ENCODE measurements at places on chromosomes 6 and 20.

DNA sequence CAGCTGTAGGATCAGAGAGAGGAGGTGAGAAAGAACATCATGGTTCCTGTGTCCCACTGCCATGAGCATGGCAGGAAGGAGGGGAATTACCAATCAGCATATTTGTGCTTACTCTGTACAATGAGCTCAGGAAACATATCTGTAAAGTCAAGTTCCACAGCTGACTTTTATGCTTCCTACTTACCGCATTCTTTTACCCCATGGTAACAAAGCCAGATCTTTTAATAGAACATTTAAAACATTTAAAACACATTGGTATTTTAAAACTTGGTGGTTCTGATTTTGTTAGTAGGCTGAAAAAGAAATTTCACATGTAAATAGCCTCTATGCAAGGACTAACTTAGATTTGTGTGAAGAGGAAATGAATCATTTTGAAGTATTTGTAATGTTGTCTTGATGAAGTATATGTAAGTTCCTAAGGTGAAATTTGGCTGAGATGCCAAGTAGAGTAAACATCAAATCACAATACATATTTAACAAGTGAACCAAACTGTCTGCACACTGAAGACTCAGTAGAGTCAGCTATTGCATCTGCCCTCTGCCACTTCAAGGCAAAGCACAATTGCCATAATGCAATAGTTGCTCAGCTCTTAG, 114.7 kb downstream of the GJA10 start:
- DNase-seq = no peak

- DNase-seq = no peak
Observed at GRCh38 chr6:164507206-164507940, 802.0 kb downstream of the C6orf118 start.

DNA sequence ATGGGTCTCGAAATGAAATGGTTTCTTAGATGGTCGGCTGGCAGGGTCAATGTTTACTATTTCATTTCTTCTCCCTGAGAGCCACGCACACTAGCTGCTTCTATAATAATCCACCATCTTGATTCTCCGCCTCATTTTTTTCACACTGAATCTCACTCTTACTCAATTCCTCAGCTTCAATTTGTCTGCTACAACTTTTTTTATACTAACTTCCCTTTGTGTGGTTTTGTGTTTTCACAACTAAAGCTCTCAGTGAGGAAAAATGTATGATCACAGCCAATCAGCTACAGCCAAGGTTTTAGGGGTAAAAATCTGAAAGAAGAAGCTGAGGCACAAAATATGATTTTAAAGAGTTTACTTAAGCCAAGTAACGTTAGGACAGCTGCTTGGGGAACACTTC, 1309.4 kb downstream of the EPHA7 start:
- DNase-seq = peak; percentile 48

- DNase-seq = no peak
Observed at GRCh38 chr20:43516251-43516824, 8.8 kb downstream of the L3MBTL1 start.

GRCh38 chr6:32074996-32075532, 34.1 kb downstream of the TNXB start:
- no peak for DNase-seq

- no peak for DNase-seq
Observed at GRCh38 chr20:42340368-42340767, 722.2 kb upstream of the CHD6 start.

GRCh38 chr6:29850011-29850553, 22.5 kb downstream of the HLA-G start:
- DNase-seq = no peak

DNA sequence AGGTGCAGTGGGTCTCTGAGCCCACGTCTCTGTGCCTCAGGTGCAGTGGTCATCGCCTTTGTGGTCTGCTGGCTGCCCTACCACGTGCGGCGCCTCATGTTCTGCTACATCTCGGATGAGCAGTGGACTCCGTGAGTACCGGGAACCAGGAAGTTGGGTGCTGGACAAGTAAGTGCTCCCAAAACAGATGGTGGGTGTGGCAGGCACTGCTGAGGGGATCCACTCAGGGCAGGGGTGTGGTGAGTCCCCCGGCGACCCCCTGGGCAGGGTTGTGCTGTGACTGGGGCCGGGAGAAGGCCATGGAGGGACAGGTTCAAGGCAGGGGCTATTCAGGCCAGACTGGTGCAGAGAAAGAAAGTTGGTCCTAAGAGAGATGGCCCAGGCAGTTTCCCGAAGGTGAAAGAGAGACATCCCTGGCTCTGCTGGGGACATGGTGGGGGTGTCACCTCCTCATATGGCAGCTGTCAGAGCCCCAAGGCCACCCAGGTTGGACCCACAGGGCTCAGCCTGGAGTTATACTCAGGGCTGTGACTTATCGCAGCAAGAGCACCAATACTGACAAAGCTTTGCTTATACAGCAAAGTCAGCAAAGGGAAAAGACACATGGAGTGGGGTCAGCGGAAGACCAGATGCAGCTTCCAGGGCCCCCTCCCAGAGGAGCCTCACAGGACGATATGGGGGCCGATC, 37.9 kb upstream of the MRGBP start:
- DNase-seq = no peak

DNA sequence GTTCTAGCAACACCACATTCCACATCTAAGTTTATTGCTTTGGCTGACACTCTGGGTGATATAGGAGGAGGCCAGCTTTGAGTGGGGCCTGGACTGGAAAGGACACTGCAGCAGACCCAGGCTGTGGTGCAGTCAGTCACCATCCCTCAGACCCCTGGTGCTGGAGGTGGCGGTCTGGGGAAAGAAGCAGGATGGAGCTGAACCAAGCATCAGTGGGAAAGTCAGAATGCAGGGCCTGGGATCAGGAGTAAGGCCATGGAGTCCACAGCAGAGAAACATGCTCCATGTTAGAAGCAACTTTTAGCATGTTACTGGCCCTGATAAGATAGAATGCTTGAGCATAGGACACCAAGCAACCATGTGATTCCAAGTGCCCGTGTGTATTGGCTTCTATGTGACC, 5.9 kb downstream of the HLA-A start:
- DNase-seq = no peak

GRCh38 chr20:46549188-46549972, 1.1 kb downstream of the OCSTAMP start:
- DNase-seq = no peak

DNA sequence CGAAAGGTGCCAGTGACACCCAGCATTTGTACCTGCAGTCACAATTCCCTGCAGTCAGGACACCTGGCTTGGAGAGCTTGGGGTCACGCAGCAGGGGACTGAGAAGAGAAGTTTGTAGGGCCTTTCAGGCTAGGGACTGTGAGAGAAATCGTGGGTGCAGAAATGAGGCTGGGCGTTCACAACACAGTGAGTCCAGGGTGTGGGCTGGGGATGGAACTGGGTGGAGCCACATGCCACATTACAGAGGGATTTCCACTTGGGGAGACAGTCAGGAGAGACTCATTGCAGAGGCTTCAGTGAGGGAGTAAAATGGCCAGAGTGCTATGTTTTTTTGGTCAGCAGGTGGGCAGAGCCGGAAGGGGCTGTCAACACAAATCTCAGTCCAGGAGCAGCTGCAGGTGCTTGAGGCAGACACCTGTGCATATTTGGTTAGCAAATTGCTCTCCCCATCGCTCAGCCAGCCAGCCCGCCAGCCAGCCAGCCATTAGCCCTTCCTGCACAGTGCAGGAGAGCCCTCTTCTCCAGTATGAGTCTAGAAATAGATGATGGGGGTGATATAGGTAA, 7.4 kb downstream of the ITPR3 start:
- DNase-seq = no peak

DNA sequence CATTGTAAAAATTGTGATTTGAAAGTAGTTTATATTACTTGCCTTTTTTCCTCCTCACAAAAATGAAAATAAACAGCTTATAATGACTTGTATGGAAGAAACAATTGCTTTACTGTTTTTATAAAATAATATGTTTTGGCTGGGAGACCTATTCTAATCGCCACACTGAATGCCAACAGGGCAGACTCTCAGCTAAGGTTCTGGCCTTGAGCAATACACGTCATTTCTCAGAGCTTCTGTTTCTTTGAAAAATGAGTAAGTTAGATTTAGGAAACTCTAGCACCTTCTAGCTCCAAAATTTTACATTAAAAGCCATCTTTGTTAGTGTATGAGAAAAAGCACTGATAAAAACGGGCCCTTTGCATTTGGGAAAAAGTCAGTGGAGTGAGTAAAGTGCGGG, 166.6 kb downstream of the ARID1B start:
- DNase-seq = no peak

- DNase-seq = no peak
Observed at GRCh38 chr6:146337376-146337775, 206.3 kb upstream of the RAB32 start.

DNA sequence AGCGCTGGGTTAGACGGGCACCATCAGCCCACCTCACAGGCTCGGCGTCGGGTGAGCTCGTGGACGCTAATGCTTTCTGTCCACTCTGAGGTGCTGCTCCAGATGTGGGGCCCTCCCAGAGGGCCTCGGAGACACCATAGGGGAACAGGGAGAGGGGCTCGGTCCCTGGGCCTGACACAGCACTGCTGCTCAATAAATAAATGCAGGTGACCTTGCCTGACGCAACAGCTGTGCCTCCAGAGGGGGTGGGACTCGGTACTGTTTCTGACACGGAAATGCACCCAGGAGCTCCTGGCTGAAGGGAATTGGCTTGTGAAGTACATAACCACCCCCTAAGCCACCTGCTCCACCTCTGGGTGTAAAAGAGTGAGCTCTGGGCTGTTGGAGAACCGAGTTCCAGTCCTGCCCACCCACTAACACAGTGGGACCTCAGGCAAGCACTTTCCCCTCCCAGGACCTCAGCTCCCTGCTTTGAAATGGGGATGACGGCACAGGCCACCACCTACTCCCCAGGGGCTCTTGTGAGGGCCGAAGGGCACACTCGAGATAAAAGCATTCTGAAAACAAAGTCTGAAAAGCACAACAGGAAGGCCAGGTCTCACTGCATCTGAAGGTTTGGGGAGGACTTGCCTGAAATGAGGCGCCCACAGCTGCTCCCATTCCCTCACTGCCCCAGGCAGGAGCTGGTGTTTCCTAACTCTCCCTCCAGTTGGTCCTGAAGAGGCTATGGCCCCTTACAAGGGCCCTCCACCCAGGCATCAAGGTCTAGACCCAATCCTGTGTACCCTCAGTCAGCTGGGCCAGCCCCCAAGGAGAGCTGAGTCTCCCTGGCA, 6.7 kb downstream of the KCNK15 start:
- no peak for DNase-seq

- peak; percentile 29 for DNase-seq
Observed at GRCh38 chr6:127347178-127347577, 3.8 kb upstream of the ECHDC1 start.
